Activated CD8-positive, alpha-beta memory T cell treated with anti-CD3 and anti-CD28 coated beads, Interleukin-2, amount 50 U/mL, for 4 hours (primary cell): ENCODE measurements at places on chromosomes 1 and 21.

GRCh38 chr1:5109633-5110032, 455.2 kb downstream of the AJAP1 start:
- no peak for DNase-seq

GRCh38 chr1:41619511-41620364, 135.3 kb upstream of the EDN2 start:
- no peak for DNase-seq

GRCh38 chr1:229578168-229579058, 19.9 kb upstream of the ABCB10 start:
- DNase-seq: no peak

- DNase-seq: no peak
Observed at GRCh38 chr1:24995140-24995539, 65.1 kb upstream of the RUNX3 start.

DNA sequence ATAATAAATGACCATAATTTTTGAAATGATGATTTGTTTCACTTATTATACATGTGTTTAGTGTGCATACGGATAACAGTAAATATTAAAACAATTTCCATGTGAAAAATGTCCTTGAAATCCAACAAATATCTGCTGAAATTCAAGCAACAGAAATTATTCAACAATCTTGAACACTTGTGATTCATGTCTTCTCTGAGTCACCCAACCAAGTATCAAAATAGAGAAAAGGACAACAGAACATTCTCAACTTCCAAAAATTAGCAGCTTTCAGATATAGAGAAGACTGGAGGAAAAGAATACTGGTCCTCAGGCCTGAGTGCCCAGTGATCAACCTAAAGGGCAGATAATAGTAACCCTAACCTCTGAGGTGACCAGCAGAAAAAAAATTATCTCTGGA, 90.8 kb downstream of the VAV3 start:
- DNase-seq: no peak

GRCh38 chr1:164786980-164787833, 228.2 kb downstream of the PBX1 start:
- peak; percentile 51 for DNase-seq

GRCh38 chr1:211305044-211305443, 21.6 kb upstream of the TRAF5 start:
- DNase-seq: no peak

DNA sequence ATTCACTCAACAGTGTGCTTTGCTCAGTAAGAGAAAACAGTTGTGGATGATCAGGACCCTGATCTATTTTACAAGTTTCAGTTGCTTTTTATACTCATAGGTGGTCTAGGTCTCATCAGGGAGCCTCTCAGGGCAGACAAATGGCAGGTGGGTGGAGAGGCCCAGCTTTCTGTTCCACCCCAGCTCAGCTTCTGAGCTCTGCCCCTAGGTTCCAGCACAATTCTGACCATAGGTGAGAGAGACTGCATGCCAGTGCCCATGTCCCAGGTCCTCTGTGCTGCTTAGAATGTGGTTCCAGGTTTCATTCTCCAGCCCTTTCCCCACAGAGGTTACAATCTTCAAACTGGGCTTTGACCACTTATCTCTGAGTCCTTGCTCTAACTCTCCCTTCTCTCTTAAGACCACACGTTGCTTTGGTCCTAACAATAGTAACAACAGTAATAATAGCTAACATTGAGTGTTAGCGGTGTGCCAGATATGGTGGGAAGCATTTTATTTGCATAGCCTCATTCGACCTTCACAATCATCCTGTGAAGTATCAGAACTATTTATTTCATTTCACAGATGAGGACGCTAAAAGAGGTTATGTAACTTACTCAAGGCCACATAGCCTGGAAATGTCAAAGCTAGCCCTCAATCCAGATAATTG, 19.6 kb upstream of the DUSP10 start:
- DNase-seq: no peak

DNA sequence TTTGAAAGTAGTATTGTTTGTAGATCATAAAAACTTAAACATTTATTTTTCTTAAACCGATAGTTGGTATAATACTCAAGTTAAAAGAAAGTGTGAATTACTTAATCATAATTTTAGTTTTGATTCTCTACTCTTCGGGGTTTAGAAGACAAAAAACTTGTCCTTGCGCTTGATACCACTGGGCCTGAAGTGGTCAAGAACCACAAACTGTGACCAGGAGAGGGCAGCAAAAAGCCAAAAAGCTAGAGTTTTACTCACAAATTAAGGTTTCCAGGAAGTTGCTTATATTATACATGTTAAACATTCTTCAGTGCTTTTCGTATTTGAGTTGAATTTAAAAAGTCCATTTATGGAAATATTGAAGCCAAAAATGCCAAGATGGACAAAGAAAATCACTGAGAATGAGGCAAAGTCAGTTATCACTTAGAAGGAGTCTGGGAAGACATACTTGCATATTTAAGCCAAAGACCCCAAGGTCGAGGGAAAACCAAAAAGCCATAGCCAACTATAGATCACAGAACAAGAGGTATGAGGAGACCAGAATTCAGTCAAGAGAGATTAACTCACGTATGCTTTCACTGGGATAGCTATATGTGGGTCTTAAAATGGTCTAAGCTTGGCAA, 34.2 kb downstream of the EFCAB7 start:
- DNase-seq: no peak

DNA sequence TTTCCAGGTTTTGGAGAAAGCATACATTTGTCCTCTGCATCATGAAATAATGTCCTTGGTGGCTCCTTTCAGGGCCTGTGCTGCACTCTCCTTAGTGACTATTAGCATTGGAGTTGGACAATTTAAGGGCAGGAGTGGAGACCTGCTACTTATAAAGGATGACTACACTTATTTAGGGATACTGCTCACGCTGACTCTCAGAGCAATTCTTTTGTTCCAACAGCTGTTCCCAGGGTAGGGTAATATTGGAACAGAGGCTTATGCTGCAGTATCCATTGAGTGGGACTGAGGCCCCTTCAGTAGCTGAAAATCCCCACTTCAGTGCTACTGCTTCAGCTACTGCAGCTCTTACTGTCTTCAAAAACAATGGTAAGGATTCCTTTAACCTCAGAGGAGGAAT, 84.6 kb downstream of the GPR88 start:
- no peak for DNase-seq
